ENCODE measurements at places on chromosomes 16 and 17. TPM values are rescaled to one million over a fixed set of nuclear protein-coding genes. Genes with fewer than 3 reads are reported as not detected.

FN3K gene
- 16.8 TPM for total RNA-seq

SRR gene
- 19.4 TPM for total RNA-seq

GRCh38 chr17:57578608-57579225 lies 166.4 kb downstream of the CCDC182 start:
- no peak for DNase-seq

DNA sequence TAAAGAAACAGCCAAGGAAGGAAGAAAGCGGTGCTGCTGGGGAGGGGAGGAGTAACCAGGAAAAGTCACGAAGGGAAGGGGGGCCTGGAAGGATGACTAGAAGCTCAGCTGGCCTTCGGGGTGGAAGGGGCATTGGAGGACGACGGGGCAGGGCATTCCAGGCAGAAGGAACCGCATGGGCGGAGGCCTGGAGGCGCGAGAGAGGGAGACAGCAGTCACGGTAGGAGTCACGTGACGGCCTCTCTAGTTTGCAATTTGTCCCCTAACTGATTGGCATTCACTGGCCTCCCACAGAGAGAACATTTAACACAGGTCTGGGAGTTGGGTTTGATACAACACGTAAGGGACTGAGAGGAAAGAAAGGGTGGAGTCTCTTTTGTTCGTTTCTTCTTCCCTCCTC lies 63.9 kb downstream of the RTN4RL1 start:
- no peak for DNase-seq

DNA sequence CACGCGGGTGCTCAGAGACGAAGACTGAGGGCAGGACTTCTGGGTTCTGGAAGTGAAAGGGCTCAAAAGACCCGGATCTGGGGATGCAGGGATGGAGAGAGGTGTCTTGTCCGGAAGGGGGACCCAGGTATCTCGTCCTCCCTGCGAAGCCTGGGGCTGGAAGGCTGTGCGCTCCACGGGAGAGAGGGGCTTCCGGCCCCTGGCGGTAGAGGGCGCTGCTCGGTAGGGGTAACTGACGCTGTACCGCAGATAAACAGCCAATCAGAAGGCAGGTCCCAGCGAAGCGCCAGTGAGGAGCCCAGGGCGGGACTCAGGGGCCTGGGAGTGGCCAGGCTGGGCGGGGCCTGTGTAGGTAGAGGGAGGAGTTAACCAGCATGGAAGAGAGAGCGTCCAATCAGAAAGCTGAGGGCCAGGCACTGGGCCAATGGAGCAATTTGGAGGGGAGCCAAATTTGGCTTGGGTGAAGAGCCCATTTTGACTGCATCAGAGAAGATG lies 804 bp downstream of the TGFB1I1 start:
- DNase-seq = peak; percentile 68

GRCh38 chr16:7408700-7409365 lies 76.2 kb downstream of the RBFOX1 start:
- no peak for DNase-seq

GRCh38 chr17:28949185-28950016 lies 1.9 kb downstream of the PHF12 start:
- DNase-seq = peak; percentile 46

DNA sequence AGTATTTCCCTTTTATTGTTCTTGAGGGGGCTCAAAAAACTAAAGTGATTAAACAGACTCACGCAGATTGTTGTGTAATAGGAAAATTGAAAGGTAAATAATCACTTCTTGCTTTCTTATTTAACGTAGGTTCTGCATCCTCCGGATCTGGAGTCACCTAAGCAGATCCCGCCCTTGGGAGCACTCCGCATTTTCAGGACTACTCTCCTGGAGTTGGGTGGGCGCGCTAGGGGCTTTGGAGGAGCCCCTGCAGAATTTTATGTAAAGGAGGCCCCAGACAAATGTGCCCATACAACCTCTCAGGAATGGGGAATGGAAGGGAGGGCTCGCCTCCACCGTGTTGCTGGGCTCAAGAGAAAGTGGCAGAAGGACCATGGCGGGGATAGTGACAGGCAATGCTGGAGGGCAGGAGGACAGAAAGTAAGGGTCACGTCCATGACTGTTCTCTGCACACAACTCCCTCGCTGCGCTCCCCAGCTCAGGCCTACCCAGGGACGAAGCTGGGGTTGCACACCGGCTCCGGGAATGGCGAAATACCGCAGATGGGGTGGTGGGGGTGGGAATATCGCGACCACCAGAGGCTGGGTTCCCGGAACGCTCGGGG lies 8.3 kb downstream of the MT2A start:
- DNase-seq = no peak

DNA sequence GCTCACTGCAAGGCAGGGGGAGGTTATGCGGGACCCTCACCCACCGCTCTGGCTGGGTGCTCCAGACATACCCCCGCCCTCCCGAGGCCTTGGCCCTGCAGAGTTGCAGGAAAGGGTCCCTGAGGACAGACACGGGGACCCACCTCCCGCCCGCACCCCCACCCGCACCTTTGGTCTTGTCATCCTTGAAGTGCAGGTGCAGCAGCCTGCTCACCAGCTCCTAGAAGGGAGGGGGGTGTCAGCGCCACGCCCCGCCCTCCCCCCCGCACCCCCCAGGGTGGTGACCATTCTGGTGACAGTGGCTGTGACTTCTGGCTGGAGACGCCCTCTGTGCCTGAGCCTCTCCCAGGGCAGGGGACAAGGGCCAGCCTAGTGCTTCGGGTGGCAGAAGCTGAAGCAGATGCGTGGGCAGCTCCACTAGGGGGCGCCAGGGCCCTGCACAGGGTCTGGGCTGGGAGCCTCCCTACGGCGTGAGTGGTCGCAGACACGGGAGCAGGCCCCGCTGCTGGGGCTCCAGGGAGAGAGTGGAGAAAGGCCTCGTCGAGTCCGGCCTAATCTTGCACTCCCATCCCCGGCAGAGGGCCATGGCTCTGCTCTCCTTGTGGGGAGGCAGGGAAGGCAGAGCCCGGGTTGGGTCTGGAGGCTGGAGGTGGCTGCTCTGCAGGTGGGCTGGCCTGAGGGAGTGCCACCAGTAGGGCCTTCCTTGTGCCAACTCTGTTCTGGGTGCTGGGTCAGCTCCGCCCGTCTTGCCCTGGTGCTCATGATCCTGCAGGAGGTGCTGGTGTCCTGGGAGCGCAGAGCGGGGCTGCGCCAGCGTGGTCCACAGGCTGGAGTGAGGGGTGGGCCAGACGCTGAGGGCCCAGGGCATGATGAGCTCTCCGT lies 2.7 kb downstream of the CENPX start:
- DNase-seq = no peak

DNA sequence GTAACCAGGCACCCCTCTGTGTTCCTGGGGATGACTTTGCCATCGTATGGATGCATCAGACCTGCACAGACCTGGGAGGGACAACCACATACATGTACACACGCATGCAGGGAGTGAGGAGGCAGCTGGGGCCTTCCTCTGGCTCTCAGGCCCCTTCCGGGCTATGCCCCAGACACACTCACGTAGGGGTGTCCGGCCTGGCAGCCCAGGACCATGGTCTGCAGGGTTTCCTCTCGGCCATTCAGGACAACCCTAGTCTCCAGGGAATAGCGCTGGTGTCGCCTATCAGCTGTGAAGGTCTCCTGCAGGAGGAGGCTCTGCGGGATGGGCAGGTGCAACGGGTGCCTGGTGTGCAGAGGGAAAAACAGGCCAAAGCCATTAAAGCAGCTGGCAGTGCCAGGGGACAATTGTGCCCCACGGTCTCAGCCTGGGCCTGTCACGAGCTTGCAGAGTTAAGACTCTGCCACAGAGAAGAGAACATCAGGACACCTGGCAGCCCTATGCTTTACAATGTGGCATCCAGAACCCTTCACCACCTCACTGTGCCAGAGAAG lies 101.4 kb downstream of the RMI2 start:
- no peak for DNase-seq

DNA sequence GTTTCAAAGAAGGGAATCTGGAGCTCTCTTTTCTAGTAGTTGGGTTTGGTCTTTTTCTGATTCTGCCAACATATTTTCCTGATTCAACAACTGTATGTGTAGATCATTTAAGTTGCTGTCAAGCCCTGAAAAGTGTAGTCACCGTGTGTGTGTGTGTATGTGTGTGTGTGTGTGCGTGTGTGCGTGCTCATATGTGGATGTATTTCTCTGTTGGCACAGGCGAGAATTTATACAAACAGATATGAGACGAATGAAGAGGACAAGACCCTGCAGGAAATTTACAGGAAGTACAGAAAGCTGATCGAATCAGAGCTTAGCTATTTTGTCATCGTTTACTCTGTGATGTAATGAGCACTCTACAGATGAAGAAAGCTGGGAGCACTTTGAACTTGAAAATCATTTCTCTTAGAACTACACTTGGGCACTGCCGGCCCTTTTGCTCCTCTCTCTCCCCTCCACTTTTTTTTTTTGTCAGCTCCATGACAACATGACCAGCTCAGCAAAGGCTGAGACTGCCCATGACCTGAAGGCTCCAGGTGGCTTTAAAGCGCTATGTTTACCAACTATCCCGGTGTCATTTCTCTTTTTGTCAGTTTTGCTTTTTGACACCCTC lies 11.2 kb downstream of the FBXO39 start:
- no peak for DNase-seq

DNA sequence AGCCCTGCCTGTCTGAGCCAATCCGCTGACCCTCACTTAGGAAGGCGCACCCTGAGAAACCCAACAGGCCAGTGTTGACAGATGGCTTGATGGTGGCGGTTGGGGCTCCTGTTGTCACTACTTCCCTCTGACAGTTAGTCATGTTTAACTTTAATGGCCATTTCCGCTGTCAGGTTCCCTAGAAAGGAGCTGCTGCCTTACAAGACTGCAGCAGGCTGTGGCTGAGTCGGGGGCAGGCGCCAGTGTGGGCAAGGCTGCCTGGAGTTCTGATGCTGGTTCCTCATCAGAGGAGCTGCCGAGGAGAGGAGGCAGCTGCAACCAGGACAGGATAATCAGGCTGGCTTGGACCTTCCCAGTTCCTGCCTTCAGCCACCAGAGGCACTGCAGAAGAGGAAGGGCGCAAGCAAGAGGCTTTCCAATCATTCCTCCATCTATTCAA lies 223.2 kb upstream of the DYNLRB2 start:
- no peak for DNase-seq

All from renal cortical epithelial cell (primary cell).